HFFc6 (cell line): ENCODE measurements at places on chromosomes 7 and 10.

GRCh38 chr7:105002-105401 is 87.4 kb upstream of the FAM20C start:
- DNase-seq: no peak

DNA sequence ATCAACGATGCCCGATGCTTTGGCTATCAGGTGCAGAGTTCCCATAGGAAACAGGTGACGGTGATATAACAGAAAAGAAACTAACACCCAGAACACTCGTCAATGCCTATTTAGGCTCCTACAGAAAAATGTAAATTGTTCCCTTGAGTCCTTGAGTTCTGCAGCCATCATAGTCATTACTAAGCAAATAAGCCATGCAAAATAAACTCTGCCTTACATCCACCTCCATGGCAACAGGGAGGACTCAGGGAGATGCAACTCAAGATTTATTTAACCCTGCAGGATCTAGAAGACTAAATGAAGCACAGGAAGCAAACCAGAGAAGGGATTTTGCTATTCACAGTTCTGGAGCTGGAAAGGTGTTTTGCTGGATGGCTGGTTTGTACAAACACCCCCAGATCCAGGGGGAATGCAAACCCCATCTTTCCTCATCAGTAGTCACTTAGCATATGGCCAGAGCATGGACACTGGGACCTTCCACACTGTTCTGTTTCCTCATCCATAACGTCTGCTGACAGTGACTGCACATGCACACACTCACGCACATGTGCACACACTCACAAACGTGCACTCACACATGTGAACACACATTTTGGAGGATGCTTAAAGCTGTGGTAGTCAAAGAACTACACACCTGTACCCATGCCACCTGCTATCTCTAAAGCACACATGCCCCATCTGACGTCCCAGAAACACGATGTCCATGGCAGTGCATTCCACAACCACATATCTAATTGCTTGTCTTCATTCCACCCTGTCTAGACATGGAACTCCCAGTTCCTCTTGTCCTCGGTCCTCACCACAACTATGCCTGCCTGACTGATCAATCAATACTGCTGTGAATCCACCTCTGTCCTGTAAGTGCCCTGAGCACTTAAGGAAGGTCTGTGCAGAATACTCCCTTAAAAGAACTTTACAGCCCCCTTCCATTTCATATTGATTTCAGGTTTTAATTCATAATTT is 178.2 kb downstream of the COBL start:
- no peak for DNase-seq

DNA sequence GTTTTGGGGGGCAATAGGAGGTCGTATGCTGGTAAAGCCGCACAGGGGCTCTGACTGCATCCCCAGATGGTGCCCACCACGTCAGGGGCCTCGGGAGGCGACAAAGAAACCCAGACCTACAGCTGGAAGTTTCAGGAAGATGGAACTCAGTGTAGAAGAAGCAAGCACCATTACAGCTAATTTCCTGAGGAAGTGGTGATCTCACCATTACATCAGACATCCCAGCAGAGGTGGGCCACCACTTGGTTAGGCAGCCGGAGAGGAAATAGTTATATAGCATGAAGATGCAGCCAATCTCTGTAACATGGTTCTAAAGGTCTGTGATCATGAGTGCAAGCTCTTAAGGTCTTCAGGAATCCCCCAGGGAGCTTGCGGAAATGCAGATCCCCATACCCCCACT is 127.3 kb upstream of the PCBD1 start:
- DNase-seq: no peak

- no peak for DNase-seq
These were observed 16.8 kb downstream of the SEMA3C start for GRCh38 chr7:80902019-80902418.

DNA sequence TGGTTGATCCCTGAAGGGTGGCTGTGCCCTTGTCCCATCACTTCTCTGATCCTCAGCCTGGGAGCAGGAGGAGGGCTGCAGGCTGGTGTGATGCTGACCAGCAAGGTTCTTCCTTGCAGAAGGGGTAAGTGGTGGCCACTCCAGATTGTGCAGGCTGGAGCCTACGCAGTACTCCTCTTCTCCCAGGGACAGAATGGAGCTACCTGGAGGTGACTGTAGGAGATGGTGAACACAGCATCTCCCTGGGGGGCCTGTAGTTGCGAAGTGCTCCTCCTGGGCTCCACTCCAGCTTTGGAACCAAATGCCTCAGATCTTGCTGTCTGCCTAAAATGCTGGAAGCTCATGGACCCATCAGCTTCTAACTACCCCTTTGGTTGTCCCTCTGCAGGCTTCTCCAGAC is 323.6 kb upstream of the PODXL start:
- DNase-seq: no peak

DNA sequence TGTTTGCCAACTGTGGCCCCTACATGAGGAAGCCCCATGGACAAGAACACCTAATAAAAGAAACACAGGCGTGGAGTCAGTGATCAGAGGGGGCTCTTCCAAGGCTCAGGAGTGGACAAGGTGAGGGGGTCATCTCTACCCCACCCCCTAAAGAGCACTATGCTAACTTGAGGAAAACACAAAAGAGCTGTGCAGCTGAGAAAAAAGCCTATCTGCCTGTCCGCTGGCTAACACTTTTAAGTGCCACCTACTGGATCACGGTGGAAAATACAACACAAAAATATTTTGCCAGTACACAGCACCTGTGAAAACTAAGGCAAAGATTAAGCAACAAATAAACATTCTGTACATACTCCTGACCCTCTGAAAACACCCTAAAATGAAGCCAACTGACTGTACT is 53.1 kb upstream of the COBL start:
- DNase-seq: no peak

- no peak for DNase-seq
These were observed 3.6 kb downstream of the WDR86 start for GRCh38 chr7:151406051-151406875.

DNA sequence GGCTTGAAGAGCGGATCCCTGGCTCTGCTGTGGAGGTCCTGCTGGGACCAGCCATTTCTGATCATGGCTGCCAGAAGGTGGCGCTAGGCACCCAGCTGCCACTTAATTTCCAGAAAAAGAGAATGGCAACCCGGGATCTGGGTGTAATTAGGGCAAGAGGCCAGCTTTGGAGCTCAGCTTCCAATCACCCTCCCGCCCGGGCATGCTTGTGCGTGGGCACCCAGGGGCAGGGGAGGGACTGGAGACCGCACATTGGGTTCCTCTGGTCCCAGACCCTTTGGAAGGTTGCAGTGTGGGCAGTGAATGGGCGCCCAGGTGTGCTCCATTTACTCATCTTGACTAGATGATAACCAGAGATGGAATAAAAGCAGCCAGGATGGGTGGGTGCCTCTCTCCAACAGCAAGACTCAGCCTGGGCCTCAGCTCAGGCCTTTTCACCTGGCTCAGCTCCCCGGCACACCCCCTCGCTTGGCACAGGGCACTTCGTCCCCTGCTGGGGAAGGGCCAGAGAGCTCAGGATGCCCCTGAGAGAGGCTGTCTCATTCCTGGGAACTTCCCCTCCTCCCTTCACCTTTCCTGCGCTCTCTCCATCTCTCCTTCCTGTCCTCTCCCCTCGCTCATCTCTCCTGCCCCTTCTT is 14.7 kb downstream of the FAM241B start:
- peak; percentile 53 for DNase-seq
